Suprapubic skin (tissue), 4 donors: ENCODE measurements at places on chromosomes 13 and 19.

DNA sequence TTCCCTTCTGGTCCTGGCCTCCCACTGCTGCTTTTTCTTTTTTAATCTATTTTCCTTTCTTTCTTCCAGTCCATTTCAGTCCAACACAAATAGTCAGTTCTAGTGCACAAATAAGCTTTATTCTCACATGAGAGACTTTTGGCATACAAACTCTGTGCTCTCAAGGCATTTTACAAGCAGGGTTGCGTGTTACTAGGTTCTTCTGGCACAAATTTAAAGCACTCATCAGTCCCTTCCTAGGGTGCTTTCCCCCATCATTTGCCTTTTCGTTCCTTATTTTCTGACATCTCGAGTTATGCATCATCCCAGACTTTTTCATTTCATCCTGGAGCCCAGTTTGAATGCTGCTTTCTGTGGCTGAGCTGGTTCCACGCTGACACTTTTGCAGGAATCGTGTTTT lies 29.8 kb upstream of the IL17D start:
- no peak for DNase-seq

GRCh38 chr13:46010148-46010547 lies 42.4 kb downstream of the ZC3H13 start:
- DNase-seq: no peak

- no peak for DNase-seq
Observed at GRCh38 chr13:110261166-110262081, 45.5 kb downstream of the COL4A1 start.

DNA sequence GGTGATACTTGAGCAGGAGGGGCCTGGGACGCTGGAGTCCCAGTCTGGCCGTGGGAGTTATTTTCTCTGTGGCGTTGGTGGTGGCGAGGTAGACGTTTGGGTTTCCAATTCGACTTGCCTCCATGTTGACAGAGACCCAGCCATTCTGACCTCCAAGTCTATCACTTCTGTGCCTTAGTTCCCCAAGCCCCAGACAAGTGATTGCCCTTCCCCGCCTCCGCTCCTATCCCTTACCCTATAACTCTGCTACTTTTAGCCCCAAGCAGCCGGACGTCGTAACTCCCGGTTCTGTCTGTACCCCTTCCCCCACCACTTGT lies 549 bp downstream of the TIMM50 start:
- DNase-seq: no peak

DNA sequence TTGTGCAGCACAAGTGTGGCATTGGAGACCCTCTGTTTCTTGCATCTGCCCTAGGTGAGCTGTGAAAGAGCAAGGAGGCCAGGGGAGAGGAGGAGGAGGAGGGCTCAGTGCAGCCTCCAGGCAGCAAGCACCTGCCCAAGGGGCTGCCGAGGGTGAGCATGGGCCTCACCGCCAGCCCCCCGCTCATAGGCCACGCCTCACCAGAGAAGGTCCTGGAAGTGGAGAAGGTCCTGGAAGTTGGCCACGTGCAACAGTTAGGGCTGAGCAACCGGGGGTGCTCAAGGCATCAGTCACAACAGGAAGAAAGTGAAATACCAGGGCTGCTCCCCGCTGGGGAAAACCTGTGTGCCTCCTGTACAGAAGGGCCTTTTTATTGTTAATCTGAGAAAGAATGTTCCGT lies 168.9 kb downstream of the TEX29 start:
- DNase-seq: no peak

DNA sequence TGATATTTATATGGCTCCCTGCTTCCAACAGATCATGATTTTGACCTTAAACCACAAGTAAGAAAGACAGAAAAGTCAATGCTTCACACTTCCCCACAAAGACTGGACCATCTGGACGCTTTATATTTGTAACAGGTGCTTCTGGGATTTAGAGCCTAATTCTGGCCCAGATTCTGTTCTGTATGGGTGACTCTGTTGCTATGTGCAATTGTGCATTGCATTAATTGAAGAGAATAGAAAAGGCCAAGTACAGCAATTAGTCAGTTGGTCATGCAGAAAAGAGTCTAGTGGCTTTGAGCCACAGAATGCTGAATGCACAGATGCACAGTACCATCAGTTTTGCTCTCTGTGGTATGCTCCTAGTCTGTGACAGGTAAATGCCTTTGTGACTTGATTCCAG lies 657.4 kb upstream of the ATXN8OS start:
- DNase-seq: no peak

GRCh38 chr13:103556681-103557080 lies 490.5 kb upstream of the SLC10A2 start:
- DNase-seq: no peak

DNA sequence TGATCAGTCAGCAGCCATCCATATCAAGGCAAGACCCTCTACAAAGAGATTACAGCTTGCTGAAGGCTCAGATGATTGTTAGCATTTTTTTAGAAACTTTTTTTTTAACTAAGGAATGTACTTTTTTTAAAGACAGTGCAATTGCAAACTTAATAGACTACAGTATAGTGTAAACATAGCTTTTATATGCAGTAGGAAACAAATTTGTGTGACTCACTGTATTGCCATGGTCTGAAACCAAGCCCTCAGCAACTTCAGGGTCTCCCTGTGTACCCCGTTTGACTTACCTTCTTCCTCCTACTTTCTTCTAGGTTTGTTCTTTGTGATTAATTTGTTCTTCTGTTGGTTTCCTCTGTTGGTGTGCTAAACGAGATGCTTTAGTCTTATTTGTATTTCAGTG lies 93.0 kb upstream of the TEX29 start:
- DNase-seq: no peak

GRCh38 chr13:100561599-100562204 lies 26.9 kb downstream of the GGACT start:
- no peak for DNase-seq

- DNase-seq: peak; percentile 84
Observed at GRCh38 chr19:41298348-41298964, 11.5 kb upstream of the CCDC97 start.

GRCh38 chr19:827710-828321 lies at the start of gene AZU1:
TSS of gene AZU1 (plus strand) at chr19:827837. CDS start at chr19:827847, 10 bp downstream.
- no peak for DNase-seq

GRCh38 chr13:41603917-41604316 lies 146.6 kb downstream of the RGCC start:
- no peak for DNase-seq

DNA sequence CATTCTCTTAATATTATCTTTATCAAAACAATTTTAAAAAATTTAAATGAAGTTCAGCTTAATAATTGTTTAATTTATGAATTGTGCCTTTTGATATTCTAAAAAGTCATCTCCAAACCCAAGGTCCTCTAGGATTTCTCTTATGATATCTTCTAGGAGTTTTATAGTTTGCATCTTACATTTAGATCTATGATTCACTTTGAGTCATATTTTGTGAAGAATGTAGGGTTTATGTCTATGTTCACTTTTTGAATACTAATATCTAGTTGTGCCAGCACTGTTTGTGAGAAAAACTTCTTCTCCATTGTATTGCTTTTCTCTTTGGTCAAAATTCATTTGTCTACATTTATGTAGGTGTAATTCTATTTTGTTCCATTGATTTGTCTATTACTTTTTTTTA lies 1068.4 kb upstream of the SPRY2 start:
- DNase-seq: no peak

GRCh38 chr19:15869109-15869555 lies 28.7 kb downstream of the CYP4F2 start:
- no peak for DNase-seq

DNA sequence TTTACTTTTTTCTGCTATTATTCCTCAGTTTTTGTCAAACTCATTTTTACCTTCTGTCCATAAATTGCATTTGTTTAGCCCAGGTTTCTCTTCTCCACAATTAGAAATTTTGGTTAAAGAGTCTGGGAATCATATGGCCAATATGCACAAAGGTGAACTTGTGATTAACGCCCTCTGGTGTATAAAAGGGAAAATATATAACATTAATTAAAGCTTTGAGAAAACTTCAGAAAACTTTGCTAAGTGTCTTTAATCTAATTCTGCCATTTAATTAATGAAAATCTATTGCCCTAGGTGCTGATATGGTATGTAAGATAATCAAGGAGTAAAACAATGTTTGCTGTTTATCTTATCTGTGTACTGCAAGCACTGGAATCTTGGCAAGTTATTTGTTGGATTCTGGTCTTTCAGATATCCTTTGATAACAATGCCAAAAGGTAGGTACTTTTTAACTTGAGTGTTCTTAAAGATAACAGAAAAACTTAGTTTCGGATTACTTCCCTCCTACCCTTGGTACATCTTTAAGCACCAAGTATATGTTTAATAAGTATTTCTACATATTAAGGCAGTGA lies 402.6 kb downstream of the SUCLA2 start:
- DNase-seq: no peak

DNA sequence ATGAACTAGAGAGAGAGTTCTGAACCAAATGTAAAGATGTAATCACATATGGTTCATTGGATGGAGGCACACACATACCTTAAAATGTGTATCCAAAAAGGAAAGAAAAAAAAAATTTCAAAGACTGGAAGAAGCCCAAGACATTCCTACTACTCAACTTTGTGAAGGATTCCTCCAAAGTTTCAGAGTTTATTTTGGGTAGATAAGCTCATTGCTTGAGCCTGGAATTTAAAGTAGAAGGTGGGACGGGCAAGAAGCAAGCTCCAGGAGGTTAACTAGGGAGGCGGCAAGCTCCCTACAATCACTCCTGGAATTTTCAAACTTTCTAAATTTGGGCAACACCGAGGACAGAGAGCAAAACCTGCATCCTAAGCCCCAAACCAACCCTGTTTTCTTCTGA lies 1.9 kb downstream of the TSHZ3 start:
- no peak for DNase-seq

DNA sequence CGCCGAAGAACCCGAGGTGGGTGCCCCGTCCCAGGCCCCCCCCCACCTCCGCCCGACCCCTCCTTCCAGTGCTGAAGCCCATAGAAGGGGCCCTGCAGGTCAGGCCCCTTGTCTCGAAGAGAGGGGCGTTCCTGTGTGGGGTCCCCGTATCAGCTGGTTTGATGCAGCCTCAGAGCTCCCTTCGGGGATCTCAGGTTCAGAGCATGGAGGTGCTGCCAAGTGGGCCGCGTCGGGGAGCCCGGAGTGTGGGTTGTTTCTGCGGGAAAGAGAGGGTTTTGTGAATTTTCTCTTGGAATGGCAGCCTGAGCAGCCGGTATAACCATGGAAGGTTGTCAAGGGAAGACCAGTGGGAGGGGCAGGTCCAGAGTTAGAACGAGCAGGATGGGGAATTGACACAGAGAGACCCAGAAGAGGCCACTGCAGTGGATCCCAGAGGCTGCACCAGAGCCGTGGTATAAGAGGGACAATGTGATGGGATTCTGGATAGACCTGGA lies 384 bp downstream of the TRAPPC2B start:
- DNase-seq: no peak

GRCh38 chr19:1767464-1767933 lies 14.2 kb downstream of the ONECUT3 start:
- no peak for DNase-seq

GRCh38 chr13:24052547-24053518 lies 107.7 kb upstream of the SPATA13 start:
- no peak for DNase-seq

DNA sequence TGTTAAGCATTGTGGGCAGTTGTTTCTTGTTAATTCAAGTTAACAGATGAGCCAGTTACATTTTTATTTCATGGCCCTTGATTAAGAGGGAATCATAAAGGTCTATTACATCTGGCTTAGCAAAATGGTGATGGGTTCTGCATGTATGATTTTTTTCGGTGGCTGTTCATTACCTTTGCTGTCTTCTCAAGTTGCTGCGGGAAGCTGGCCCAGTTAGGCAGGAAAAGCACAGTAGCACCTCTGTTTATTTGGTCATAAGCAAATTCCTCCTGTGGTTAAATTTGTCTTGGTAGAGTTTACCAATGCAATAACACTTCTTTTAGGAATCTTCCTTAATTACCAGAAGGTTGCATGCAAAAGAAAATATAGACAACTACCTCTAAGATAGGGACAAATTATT lies 104.5 kb downstream of the FRY start:
- DNase-seq: no peak

DNA sequence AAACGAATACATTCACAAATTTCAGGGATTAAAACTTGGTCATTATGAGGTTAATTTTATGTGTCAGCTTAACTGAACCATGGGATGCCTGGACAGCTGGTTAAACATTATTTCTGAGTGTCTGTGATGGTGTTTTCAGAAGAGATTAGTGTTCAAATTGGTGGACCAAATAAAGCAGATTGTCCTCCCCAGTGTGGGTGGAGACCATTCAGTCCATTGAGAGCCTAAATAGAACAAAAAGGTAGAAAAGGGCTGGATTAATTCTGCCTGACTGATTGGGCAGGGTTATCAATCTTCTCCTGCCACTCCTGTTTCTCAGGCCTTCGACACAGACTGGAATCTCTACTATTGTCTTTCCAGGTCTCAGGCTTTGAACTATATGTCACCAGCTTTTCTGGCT lies 203.8 kb upstream of the SLITRK6 start:
- DNase-seq: no peak

GRCh38 chr19:1672769-1673644 lies 20.6 kb upstream of the TCF3 start:
- no peak for DNase-seq

DNA sequence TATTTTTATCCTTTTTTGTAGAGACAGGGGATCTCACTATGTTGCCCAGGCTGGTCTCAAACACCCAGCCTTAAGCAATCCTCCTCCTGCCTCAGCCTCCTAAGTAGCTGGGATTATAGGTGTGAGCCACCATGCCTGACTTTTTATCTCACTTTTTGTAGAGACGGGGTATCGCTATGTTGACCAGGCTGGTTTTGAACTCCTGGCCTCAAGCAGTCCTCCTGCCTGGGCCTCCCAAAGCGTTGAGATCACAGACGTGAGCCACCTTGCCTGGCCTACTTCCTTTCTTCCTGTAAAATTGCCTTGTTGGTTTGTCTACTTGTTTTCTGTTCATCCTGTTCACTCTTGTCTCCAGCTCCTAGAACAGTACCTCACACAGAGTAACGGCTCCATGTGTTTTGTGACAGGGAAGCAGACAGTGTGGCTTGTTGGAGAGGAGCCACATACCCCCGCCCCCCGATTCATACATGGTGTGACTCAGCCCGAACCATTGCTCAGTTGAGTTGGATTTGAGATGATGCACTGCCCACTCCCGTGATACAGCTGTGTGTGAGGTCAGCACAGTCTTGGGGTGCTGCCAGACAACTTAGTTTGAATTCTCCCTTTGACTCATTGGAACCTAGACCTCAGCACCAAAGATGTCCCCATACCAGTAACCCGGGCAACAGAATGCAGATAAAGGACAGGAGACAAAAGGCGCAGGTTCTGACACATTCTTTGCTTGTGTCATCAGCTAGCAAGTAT lies 34.2 kb downstream of the GPR42 start:
- no peak for DNase-seq

GRCh38 chr19:47020132-47020805 lies 632 bp downstream of the NPAS1 start:
- no peak for DNase-seq

DNA sequence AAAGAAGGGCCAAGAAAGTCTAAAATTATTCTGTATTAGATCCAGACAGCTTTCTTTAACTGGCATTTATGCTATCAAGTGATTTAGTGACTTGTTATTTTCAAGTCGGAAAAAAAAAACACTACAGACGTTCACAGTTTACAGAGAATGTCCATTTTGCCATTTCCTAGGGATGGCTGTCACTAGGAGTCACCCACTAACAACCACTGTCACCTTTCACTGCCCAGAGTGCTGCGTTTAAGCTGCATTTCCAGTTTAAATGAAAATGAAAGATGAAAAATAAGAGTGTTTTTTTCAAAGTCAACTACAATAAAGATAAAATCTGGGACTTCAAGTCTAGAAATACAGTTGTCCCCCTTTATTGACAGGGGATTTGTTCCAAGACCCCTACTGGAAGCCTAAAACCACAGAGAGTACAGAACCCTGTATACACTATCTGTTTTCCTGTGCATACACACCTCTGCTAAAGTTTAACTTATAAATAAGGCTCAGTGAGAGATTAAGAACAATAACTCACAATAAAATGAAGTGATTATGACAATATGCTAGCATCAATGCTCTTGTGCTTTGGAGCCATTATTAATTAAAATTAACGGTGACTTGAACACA lies 112.5 kb downstream of the SACS start:
- no peak for DNase-seq
